ENCODE measurements at places on chromosomes 12 and 14.

DNA sequence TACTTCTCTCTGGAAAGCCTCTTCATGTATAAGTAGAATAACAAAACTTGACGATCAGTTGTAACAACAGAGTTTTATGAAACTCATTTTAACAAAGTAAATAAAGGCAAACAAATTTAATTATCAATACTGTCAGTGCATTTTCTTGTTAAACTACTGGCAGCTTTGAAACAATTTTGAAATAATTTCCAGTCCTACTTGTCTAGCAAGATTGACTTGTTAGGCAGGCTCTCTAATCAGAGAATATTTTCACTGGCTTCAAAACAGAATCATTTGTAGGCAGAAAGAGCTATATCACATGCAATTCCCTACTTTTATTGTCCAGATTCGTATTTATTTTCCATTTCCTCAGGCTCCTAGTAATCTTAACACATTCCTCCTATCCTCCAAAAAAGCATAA lies 45.9 kb upstream of the SLC6A13 start:
- no peak for DNase-seq

DNA sequence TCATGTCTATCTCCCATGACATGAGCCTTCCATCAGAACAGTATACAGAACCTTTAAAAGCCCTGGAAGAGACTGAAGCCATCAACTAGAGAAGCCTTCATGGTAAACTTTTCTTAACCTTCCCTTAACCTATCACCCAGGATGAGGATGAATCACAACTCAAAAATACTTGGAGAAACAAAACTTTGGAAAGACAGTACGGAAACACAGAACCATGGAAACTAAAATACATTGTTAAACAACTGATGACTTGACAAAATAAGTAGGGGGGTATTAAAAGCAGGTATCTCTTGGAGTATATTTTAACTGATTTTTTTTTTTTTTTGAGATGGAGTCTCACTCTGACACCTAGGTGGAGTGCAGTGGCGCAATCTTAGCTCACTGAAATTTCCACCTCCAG lies 8.7 kb downstream of the TM7SF3 start:
- no peak for DNase-seq

GRCh38 chr14:101470266-101470665 lies 91.0 kb upstream of the DIO3 start:
- no peak for DNase-seq

- no peak for DNase-seq
Measured at GRCh38 chr12:21644516-21644915, 13.1 kb downstream of the LDHB start.

GRCh38 chr14:32934073-32934880 lies 4.4 kb upstream of the NPAS3 start:
- DNase-seq: no peak

- no peak for DNase-seq
Measured at GRCh38 chr12:54025499-54026405, 2.5 kb upstream of the HOXC6 start.

DNA sequence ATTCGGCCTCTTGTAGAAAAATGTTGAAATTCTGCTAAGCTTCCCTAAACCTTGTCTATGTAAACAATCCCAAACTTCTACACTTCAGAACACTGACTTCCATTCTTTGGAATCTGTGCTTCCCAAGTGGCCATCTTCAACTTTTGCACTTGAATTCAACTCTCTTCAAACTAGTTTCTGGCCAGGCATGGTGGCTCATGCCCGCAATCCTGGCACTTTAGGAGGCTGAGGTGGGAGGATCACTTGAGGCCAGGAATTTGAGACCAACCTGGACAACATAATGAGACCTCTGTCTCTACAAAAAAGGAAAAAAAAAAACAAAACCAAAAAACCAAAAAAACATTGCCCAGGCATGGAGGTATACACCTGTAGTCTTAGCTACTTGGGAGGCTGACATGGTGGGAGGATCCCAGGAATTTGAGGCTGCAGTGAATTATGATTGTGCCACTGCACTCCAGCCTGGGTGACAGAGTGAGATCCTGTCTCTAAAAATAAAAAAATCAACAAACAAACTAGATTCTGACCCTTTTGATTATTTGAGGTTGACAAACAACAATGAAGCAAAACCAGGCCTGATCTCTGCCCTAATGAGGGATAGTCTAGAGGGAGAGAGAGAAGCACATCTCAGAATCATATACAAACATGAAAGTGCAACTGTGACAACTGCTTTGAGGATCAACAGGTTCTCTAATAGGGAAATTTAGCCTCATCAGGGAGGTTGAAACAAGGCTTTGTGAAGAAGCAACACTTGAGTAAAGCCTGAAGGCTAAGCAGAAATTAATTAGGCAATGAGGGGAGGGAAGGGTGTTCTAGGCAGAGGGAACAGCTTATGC lies 11.6 kb upstream of the C12orf75 start:
- DNase-seq: no peak

All from memory B cell (primary cell).